ENCODE measurements at places on chromosomes 13 and 19.

DNA sequence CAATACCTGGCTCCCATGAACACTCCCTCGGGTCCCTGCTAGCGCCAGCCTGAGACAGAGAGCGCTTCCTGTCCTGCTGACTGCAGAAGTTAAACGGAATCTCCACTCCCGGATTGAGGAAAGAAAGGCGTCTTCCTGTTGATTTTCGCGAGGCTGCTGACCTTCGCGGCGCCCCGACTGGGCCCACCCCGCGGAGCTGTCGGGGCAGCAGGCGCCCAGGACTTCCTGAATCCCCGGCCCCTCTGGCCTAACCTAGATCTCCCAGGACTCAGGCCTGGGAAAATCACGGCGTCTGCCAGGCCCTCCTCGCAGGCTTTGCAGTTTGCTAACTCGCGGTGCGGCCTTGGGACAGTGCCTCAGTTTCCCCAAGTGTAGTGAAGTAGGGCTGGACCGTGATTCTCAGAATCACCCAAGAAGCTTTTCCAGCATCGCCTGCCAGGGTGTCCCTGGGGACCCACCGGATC, 108.8 kb downstream of the KCTD15 start:
- DNase-seq, result no peak

- no peak for DNase-seq
Measured at GRCh38 chr13:39110518-39111097, 72.4 kb downstream of the NHLRC3 start.

DNA sequence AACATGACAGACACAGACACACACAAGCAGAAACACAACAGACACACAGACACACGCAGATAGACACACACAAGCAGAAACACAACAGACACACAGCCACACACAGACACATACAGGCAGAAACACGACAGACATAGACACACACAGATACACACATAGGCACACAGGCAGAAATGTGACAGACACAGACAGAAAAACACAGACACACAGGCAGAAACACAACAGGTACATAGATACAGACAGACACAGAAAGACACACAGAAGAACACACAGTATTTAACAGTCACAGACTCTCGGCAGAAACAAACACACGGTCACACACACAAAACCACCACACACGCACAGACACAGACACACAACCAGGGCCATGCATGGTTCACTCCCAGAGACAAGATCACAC, 905 bp downstream of the TBXA2R start:
- no peak for DNase-seq

- DNase-seq, result no peak
Measured at GRCh38 chr13:89678466-89679121, 1668.9 kb upstream of the MIR17HG start.

DNA sequence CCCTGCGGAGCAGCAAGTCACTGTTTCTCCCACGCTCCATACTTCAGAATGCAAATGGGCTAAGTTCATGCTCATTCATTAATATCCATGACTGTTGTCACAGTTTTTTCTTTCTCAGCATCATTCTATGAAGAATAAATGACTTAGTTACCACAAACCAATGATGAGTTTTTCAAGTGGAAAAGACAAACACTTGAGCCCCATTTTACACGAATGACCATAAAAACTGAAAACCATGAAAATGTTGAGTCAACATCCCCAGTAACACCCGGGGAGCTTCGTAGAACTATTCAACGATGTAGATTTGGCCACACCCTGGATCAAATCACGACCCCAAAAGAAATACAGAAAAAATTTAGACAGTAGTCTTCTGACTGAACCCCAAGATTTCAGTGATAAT, 99.8 kb upstream of the GJB6 start:
- no peak for DNase-seq

- DNase-seq, result no peak
Measured at GRCh38 chr13:92187378-92187989, 789.1 kb downstream of the GPC5 start.

GRCh38 chr13:32445461-32445860, 17.5 kb upstream of the N4BP2L1 start:
- no peak for DNase-seq

DNA sequence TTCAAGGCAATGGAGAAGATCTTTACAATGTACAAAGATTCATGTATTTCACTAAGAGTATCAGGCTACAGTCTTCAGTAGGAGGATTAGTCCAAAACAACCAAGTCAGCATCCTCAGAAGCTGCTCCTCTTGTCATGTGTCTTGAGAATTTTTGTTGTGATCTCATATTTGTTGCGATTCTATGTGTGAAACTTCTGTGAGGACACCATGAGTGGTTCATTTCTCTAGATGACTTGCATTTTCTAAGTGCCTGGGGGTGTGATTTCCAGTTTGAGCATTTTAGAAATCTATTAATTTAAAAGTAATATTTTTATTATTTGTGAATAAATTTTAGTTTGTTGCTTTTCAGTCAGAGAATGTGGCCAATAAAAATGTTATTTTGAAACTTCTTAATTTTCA, 94.5 kb downstream of the RAP2A start:
- no peak for DNase-seq

DNA sequence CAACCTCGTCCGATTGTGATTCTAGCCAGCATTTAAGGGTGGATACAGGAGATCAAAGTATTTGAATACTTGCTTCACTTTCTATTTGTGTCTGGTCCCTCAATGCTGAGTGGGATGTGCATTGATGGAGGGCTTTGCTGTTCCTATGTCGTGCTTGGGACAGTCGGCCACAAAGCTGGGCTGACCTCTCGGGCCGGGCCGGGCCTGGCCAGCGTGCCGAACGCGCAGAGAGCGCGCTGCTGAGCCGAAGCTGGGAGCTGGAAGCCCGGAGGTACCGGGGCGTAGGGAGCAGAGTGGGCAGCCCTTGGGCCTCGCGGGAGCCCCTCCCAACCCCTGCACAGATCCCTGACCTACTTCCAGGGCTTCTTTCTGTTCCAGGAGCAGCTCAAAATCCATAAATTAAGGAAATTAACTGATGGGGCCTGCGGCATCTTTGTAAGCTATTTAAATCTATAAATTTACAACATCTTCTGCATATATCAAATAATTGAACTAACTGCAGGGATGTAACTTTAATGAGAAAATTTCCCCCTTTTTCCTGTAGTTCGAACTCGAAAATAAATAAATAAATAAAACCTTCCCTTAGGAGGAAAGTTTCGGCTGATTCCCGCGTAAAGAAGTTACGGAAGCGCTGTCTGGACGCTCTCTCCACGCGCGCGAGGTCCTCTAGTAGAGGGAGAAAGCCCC, 1.8 kb upstream of the KCTD15 start:
- no peak for DNase-seq

- no peak for DNase-seq
Measured at GRCh38 chr19:43380771-43381386, 27.4 kb downstream of the CD177 start.

DNA sequence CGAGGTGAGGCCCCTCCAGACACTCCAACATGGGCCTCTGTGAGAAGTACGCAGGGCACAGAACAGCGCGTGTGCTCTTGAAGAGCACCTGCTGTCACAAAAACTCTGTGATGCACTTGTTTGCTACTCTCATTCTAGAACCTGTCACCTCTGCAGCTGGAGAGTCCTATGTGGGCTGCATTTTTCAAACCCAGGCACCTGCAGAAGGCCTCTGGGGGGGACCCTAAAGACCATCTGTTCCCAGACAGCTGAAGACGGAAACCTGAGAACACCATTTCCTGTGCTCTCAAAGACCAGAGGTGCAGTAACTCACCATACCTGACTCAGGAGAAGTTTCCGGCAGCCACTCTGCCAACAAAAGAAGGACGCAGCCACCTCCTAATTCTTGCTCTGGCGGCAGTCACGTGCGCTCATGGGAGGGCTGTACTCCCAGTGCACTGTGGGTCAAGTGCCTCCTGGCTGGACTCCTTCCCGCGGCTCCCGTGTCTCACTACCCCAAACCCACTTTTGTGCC, 28.1 kb downstream of the RANBP3 start:
- DNase-seq, result no peak

DNA sequence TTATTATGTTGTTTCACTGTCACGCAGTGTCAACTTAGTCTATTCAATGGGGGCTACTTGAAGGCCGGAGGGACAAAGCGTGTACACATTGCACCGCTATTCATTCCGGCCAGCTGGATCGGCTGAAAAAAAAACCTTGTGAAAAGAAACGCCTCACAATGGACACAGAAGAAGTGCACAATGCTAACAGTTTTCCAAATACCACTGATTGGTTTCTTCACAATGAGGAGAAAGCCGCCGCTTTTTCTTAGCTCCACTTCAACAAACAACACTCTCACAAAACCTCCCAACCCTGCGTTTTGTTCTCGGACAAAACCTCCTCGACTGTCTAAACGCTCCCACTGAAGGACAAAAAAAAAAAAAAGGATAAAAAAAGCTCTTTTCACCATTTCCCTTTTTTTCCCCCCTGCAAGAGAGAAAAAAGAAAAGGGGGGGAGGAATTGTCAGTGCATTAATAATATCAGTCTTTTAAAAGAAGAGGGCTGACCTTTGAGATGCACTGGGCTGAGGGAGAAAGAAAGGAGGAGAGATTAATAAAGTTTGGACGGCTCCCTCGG, 5.4 kb downstream of the SOX21 start:
- DNase-seq, result no peak

- peak; percentile 97 for DNase-seq
Measured at GRCh38 chr19:47778049-47778953, at the start of gene SELENOW. TSS of gene SELENOW (plus strand) at chr19:47778703. CDS start at chr19:47778786, 83 bp downstream.

GRCh38 chr19:50815439-50815838, 8.1 kb downstream of the KLK1 start:
- DNase-seq, result no peak

DNA sequence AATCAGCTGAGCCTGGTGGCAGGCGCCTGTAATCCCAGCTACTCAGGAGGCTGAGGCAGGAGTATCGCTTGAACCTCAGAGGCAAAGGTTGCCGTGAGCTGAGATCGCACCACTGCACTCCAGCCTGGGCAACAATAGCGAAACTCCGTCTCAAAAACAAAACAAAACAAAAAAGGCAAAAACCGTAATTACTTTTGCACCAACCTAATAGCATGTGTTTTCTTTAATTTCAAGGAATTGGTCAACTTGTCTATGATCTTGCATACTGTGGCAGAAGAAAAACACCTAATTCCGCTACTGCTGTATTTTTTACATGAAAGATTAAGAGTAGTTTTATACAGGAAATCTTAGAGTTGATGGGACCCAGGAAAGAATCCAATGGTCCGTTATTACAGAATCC, 241.2 kb downstream of the COL4A1 start:
- DNase-seq, result no peak

DNA sequence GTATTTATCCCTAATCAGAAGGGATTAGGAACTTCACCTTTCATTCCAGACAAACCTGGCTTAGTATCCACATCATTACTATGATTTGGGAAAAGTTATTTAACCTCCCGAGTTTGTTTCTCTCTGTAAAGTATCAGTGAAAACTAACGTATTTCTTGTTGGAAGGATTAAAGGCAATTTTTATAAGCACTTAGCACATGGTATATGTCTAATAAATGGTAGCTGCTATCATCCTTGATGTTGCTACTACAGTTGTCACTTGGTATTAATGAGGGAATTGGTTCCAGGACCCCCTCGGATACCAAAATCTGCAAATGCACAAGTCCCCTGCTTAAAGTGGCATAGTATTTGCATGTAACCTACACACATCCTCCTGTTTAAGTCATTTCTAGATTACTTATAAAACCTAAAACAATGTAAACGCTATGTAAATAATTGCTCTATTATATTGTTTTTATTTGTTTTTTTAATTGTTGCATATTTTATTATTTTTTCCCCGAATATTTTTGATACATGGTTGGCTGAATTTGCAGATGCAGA, 42.7 kb upstream of the FAM124A start:
- no peak for DNase-seq

GRCh38 chr13:99983499-99984401, 2.2 kb downstream of the ZIC2 start:
- no peak for DNase-seq

DNA sequence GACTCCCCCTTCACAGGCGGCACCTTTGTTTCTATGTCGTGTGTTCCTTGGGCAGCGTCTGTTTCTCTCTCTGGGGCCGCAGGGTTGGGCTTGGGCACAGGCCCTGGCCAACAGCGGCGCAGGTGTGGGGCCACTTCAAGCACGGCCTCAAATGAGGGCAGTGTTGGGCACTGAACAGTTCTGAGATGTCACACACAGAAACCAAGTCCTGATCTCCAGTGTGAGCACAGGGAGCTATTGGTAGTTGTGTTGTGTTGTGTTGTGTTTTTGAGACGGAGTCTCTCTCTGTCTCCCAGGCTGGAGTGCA, 42.7 kb downstream of the GATAD2A start:
- no peak for DNase-seq

- DNase-seq, result no peak
Measured at GRCh38 chr19:34918190-34918589, 8.5 kb upstream of the ZNF30 start.

GRCh38 chr19:20259615-20260014, 92.6 kb downstream of the ZNF486 start:
- DNase-seq, result no peak

GRCh38 chr19:4149518-4150288, 3.7 kb upstream of the CREB3L3 start:
- DNase-seq, result no peak

DNA sequence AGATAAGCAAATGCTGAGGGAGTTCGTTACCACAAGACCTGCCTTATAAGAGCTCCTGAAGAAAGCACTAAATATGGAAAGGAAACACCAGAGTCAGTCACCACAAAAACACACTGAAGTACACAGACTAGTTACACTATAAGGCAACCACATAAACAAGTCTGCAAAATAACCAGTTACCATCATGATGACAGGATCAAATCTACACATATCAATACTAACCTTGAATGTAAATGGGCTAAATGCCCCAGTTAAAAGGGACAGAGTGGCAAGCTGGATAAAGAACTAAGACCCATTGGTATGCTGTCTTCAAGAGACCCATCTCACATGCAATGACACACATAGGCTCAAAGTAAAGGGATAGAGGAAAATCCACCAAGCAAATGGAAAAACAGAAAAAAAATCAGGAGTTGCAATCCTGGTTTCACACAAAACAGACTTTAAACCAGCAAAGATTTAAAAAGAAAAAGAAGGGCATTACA, 26.6 kb downstream of the CCDC122 start:
- no peak for DNase-seq

- DNase-seq, result no peak
Measured at GRCh38 chr13:111387026-111387871, 66.8 kb downstream of the TEX29 start.

- no peak for DNase-seq
Measured at GRCh38 chr19:10388957-10389356, 8.6 kb upstream of the TYK2 start.

GRCh38 chr13:109971456-109972090, 185.2 kb upstream of the IRS2 start:
- no peak for DNase-seq

Data from GM12892 (cell line).